ENCODE measurements at places on chromosomes 16 and 17. TPM values are rescaled to one million over a fixed set of nuclear protein-coding genes. Genes with fewer than 3 reads are reported as not detected.

Gene KRT36
- total RNA-seq = not detected

Gene ZFP3
- 0.89 TPM for total RNA-seq

Gene BAIAP3
- 1.4 TPM for total RNA-seq

Gene NME1
- total RNA-seq = 304 TPM

Gene LGALS9B
- total RNA-seq = not detected

Gene FAM171A2
- total RNA-seq = 2.1 TPM

Gene UTP18
- 29.1 TPM for total RNA-seq

Gene EPOP
- total RNA-seq = 0.71 TPM

Gene USH1G
- total RNA-seq = not detected

Gene RASL10B
- total RNA-seq = 4.6 TPM

Gene HSD17B1
- 4.6 TPM for total RNA-seq

Gene MMP25
- not detected for total RNA-seq

Gene SPNS3
- not detected for total RNA-seq

Gene INTS2
- 17.0 TPM for total RNA-seq

Gene GAST
- not detected for total RNA-seq

Gene KRT24
- total RNA-seq = not detected

Gene MYL11
- total RNA-seq = not detected

Gene GPR179
- not detected for total RNA-seq

Gene CEP112
- total RNA-seq = 2.0 TPM

Gene CD7
- total RNA-seq = 0.53 TPM

Gene RNF112
- 4.3 TPM for total RNA-seq

Gene GPR139
- not detected for total RNA-seq

Gene LRRC75A
- 1.8 TPM for total RNA-seq

Gene NUFIP2
- 15.8 TPM for total RNA-seq

Gene TLCD2
- 2.6 TPM for total RNA-seq

Gene KRTAP3-1
- not detected for total RNA-seq

Gene HS3ST2
- total RNA-seq = not detected

Gene TMEM106A
- total RNA-seq = 7.5 TPM

Gene ZG16
- not detected for total RNA-seq

Gene TNFRSF17
- not detected for total RNA-seq

Gene ZNF750
- total RNA-seq = not detected

Gene DOK4
- 47.9 TPM for total RNA-seq

Gene MMP2
- total RNA-seq = 147 TPM

Gene NPIPA2
- total RNA-seq = not detected

Gene LCMT1
- 53.7 TPM for total RNA-seq

Measured in myometrial cell (primary cell).